ENCODE measurements at places on chromosomes 11 and 22.

DNA sequence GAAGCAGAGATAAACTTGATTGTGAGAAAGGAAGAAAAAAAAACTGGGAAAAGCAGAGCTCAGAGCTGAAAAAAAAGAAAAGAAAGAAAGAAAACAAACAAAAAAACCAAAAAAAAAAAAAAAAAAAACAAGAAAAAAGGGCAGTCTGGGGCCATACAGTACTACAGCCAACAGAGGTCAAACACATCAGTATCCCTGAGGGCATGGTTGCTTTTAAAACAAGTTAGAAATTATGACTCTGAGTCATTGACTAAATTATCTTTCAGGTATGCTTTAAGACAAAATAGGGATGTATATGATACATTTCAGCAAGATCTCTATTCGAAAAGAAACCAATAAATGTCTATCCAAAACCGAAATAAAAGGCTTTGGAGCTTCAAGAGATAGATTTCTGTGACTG, 37.1 kb upstream of the TLCD5 start:
- no peak for DNase-seq

DNA sequence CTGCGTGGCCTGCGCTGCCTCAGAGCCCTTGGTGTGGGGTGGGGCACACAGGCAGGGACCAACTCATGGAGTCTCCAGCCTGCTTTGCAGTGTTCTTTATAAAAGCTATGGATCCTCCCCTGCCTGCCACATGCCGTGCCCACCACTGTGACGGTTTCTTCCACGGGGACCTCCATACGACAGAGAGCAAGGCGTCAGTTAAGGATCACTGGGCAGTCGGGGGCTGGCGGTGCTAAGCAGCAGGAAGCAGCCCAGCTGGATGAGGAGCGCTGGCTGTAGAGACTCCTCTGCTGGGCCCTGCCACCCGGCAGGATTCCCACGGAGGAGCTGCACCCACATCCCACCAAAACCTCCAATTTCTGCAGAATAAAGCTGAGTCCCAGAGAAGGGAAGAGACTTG, 23.1 kb upstream of the EFCAB6 start:
- DNase-seq = no peak

DNA sequence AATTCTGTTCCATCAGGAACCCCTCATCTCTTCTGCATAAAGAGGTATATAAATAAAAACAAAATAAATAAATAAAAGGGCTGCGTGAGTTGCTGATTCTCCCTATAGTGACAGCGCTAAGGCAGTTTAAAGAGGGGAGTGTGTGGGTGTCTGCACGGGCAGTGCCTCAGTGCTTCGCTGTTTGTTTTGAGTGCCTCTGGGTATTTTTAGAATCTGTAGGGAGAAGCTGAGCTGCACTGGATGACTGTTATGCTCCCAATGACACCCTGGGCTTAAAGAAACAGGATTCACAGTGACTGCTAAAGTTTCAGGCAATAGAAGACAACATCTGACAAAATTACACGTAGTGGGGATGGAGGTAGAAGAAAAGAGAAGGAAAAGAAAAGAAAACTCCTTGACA, 38.8 kb downstream of the SLC1A2 start:
- no peak for DNase-seq

DNA sequence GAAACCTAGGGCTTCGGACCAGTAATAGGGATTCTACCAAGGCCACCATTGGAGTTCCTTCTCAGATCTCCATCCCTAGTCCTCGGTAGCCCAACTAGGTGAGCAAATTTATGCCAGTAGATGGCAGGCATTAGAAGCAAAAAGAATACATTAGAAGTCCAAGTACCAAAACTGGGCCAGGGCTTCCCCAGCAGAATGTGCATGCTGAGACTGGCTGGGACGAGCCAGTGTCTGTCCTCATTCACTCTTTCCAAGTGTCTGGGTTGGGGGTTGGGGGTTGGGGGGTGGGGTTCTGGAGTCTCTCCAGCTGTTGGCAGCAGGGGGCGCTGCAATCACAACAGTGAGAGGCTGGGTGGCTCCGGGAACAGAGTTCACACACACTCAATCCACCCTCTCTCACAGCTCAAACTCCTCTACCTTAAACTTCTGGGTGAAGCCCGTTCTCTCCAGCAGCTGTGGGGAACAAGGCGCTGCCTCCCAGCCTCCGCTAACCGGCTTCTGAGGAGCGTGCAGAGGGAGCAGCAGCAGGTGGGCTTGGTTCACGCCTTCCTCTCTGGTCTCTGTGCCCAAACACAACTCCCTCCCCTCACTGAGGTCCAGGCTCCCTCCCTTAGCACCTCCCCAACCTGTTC, 57.5 kb downstream of the BTG4 start:
- DNase-seq = no peak
